Prostate gland (tissue), 2 donors: ENCODE measurements at places on chromosomes 2 and 18.
A peak's percentile ranks its signal among the peaks of the same experiment; 100 is the strongest.

- H3K27ac ChIP-seq = no peak overlapping the region
- H3K4me3 ChIP-seq = no peak overlapping the region
- H3K36me3 ChIP-seq = no peaks in the 10 kb centered on the region
Observed at GRCh38 chr2:35864141-35864540, 491.4 kb upstream of the CRIM1 start.

DNA sequence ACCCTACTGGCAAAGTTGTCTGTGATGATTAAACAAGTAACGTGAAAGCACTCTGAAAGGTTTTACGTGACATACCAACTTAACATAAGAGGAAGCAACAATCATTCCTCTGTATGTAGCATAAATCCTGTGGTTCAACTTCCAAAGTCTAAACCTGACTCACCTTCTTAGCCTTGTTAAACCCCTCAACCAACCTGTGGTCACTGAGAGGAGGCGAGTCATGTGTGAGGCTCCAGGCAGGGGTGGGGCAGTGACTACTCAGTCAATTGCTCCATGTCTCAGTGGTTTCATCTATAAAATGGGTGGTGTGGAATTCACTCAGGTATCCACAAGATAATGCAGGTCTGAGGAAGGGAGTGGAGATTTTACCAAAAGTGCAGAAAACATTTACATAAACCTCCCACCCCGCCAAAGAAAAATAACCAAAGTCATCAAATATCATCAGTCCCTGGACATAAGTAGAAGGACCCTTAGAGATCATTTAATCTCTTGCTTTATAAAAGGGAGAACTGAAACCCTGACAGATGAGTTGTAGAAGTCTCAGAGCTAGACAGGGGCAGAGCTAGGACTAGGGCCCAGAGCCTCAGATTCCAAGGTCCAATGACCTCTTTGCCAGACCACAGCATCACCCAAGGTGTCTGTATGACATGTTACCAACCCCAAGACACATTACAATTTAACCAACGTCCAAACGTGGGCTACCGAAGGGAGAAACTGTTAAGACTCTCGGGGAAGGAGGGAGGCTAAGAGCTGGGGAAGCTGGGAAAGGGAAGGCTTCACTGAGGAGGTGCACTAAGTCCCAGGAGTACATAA is 3.7 kb upstream of the PCBP1 start:
- H3K4me3 ChIP-seq = no peak overlapping the region
- no peak for DNase-seq
- peak overlapping the region; percentile 100 for H3K27ac ChIP-seq
- H3K27me3 ChIP-seq = no peaks in the 10 kb centered on the region

GRCh38 chr2:11073251-11073650 is 82.0 kb upstream of the SLC66A3 start:
- no peak overlapping the region for H3K27ac ChIP-seq
- no peaks in the 10 kb centered on the region for H3K4me1 ChIP-seq
- H3K4me3 ChIP-seq = no peak overlapping the region
- no peaks in the 10 kb centered on the region for H3K36me3 ChIP-seq
- no peak for DNase-seq

GRCh38 chr2:195613922-195614321 is 43.1 kb upstream of the SLC39A10 start:
- no peak overlapping the region for H3K27ac ChIP-seq
- no peak for DNase-seq
- no peaks in the 10 kb centered on the region for H3K36me3 ChIP-seq

DNA sequence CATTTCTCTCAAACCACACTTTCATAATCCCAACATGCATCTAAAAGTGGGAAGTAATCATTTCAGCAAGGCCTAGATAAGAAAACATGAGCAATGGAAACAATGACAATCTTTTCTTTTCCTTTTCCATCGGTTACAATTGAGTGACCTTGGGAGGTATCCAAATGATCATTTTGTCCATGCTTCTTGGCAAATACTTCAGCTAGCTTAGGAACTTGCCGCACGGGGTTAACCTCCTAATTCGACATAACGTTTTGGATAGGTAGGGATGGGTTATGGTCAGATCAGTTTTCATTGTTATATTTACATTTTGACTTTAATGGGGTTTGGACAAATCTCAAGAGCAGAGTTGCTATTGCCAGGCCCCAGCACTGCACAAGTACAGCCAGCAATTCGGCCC is 4.6 kb upstream of the PTPRM start:
- H3K27ac ChIP-seq = no peak overlapping the region
- H3K4me1 ChIP-seq = no peaks in the 10 kb centered on the region
- H3K27me3 ChIP-seq = no peaks in the 10 kb centered on the region
- no peaks in the 10 kb centered on the region for H3K36me3 ChIP-seq
- no peak overlapping the region for H3K4me3 ChIP-seq

- peak overlapping the region; percentile 60 for H3K27ac ChIP-seq
- no peaks in the 10 kb centered on the region for H3K27me3 ChIP-seq
- H3K36me3 ChIP-seq = no peaks in the 10 kb centered on the region
Observed at GRCh38 chr2:113117541-113118262, 9.7 kb upstream of the IL1RN start.

- no peaks in the 10 kb centered on the region for H3K27me3 ChIP-seq
- peaks cover 22% of the 10 kb centered on the region for H3K4me1 ChIP-seq
- H3K36me3 ChIP-seq = no peaks in the 10 kb centered on the region
- no peak overlapping the region for H3K4me3 ChIP-seq
Observed at GRCh38 chr2:239226677-239227581, 173.9 kb downstream of the HDAC4 start.

DNA sequence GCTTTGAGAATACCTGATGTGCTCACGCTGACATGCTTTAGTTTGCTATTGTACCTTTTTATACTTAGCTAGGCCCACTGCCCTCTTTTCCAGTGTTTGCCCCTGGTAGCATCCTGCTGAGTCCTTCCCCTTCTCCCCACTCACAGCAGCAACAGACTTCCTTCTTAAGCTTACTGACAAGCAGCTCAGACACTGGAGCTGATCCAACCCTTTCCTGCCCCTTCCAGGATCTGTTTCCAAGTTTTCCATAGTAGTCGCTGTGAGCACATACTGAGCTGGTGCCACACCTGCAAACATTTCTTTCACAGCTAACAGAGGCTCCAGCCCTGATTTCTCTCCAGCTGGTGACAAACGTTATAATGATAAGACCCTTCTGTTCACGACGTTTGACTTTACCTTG is 991.4 kb upstream of the CELF4 start:
- H3K36me3 ChIP-seq = no peaks in the 10 kb centered on the region
- no peaks in the 10 kb centered on the region for H3K27me3 ChIP-seq
- no peaks in the 10 kb centered on the region for H3K4me1 ChIP-seq

GRCh38 chr2:72965770-72966450 is 48.6 kb downstream of the EMX1 start:
- no peaks in the 10 kb centered on the region for H3K4me1 ChIP-seq
- H3K27ac ChIP-seq = no peak overlapping the region
- H3K27me3 ChIP-seq = no peaks in the 10 kb centered on the region
- no peak overlapping the region for H3K4me3 ChIP-seq
- no peaks in the 10 kb centered on the region for H3K36me3 ChIP-seq

- H3K4me3 ChIP-seq = no peak overlapping the region
- DNase-seq = no peak
- no peak overlapping the region for H3K27ac ChIP-seq
Observed at GRCh38 chr18:5982332-5982731, 87.0 kb upstream of the TMEM200C start.

DNA sequence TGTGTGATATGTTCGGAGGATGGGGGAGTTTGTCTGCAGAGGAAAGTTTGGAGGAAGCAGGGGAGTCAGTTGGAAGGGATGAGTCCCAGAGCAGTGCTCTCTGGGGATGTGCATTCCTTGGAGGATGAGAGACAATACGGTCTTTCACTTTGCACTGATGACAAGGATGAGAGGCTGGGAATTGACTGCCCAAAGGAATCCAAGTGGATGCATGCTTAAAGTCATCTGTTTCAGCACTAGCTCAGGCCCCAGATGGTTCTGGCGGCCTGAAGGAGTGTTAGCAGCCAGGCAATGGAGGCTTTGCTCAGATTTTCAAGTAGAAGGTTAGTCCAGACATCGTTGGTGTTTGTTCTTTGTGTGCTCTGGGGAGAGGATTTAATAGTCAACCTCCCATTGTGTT is 100.2 kb downstream of the CRIM1 start:
- H3K27me3 ChIP-seq = no peaks in the 10 kb centered on the region
- H3K36me3 ChIP-seq = no peaks in the 10 kb centered on the region
- no peak for DNase-seq
- H3K27ac ChIP-seq = peak overlapping the region; percentile 25
- no peak overlapping the region for H3K4me3 ChIP-seq

DNA sequence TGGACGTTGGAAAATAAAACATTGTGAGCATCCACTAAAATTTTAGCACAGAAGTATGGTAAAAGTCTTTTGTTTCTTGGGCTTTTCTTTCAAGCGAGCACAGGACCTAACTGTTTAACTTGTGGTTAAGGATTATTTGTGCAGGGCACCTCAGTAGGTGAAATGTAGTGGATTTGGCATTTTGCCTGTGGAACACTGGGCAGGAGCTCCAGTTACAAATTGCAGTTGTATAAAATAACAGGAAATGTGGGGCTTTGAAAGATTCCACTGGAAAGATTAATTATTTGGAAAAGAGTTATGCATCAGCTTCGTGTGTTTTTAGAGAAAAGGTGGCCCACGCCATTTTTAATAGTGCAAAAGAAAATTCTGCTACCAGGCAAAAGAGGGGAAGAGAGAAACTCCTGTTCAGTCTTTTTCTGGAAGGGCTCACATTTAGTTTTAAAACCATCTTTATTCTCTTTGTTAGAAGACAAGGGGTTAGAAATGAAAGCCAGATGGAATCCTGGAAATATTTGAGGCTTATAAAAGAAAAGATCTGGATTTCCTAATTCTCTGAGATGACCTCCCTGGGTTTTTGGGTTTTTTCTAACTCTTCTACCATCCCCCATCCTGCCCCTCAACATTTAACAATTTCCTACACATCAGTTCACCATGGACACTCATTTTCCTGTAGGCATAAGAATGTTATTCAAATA is 144.3 kb upstream of the SERTAD2 start:
- no peaks in the 10 kb centered on the region for H3K4me1 ChIP-seq
- H3K4me3 ChIP-seq = no peak overlapping the region
- no peak overlapping the region for H3K27ac ChIP-seq
- peak; percentile 68 for DNase-seq
- no peaks in the 10 kb centered on the region for H3K27me3 ChIP-seq

- DNase-seq = no peak
- no peaks in the 10 kb centered on the region for H3K4me1 ChIP-seq
- no peaks in the 10 kb centered on the region for H3K36me3 ChIP-seq
- no peaks in the 10 kb centered on the region for H3K27me3 ChIP-seq
- no peak overlapping the region for H3K27ac ChIP-seq
Observed at GRCh38 chr2:18519914-18520450, 40.5 kb downstream of the RDH14 start.

GRCh38 chr2:198901894-198902293 is 555.8 kb downstream of the SATB2 start:
- H3K27ac ChIP-seq = no peak overlapping the region
- H3K4me1 ChIP-seq = no peaks in the 10 kb centered on the region
- no peaks in the 10 kb centered on the region for H3K36me3 ChIP-seq
- no peak for DNase-seq
- no peaks in the 10 kb centered on the region for H3K27me3 ChIP-seq
